ENCODE measurements at places on chromosomes 6 and 20.

GRCh38 chr20:59015812-59016711 lies 3.2 kb upstream of the TUBB1 start:
- no peak for DNase-seq

DNA sequence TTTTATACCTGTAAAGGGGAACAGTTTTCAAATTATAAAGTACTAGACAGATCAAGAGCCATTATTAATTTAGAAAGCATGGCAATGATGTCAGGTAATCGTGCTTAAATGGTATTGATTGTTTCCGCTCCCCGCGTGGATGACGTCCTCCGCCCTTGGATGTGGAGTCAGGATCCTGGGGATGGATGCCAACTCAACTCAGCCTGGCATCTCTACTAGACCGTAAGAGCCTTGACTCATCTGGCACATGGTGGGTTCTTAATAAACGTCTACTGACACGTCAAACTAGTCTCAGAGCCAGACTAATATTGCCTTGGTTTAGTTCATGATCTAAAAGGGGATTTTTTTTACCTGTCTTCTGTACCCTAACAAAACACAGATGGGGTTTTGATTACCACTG lies 80.2 kb downstream of the LRFN2 start:
- DNase-seq: no peak

GRCh38 chr6:7115543-7116231 lies 7.9 kb downstream of the RREB1 start:
- no peak for DNase-seq

GRCh38 chr6:166997768-166998255 lies 1.4 kb upstream of the CEP43 start:
- DNase-seq: no peak

DNA sequence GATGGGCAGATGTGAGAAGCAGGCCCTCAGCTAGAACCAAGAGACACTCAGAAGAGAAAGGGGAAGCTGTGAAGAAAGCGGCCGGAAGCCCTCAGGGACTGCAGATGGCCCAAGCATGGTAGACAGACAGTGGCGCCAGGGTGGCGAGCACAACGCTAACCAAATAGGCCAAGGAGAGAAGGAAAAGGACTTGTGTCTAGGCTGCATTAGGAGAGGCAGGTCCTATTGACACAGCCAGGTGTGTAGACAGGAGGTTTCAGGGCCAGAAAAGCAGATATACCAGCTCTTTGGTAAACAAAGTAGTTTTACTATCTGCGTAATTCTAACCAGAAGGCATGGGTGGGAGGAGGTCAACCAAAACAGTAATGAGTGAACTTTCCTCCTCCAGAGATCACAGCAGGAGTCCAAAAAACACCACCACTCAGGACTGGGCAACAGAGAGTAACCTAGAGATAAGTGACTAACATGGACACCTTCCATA lies 15.8 kb upstream of the MAP7 start:
- DNase-seq: no peak

DNA sequence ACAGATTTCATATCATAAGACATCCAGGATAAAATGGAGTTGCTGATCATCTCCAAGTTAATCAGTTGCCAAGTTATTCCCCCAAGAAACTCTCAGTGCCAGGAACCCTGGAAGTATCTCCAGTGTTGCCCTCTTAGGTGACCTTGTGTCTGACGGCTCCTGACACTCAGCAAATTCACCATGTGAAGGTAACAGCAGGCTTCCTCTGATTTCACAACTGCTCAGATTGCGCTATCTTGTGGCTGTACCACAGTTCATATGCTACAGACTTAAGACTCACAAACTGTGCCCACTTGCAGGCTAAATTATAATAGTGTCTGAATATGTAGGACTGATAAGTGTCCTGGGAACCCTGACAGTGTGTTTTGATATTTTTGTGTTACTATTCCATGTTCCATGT lies 186.6 kb upstream of the OPRM1 start:
- no peak for DNase-seq

DNA sequence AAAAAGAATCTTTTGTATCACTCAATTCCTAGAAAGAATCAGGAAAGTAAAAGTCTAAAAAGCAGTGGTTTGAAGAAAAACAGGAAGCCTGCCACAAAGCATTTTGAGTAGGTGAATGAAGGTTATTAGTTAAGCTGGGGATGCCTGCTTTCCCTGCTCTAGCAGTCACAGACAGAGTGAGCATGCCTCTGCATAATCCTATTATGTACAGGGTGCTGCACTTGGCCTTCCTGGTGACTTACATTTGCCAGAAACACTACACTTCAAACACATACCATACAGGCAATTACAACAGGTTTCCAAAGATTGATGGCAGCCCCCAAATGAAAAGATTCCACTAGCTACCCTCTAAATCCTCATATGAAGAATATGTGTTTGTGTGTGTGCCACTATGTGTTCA lies 130.8 kb downstream of the TPBG start:
- no peak for DNase-seq

- no peak for DNase-seq
Observed at GRCh38 chr6:139722530-139722929, 348.1 kb upstream of the CITED2 start.

- DNase-seq: no peak
Observed at GRCh38 chr6:44679438-44680201, 292.1 kb downstream of the CDC5L start.

- no peak for DNase-seq
Observed at GRCh38 chr6:94227741-94228140, 808.4 kb upstream of the EPHA7 start.

DNA sequence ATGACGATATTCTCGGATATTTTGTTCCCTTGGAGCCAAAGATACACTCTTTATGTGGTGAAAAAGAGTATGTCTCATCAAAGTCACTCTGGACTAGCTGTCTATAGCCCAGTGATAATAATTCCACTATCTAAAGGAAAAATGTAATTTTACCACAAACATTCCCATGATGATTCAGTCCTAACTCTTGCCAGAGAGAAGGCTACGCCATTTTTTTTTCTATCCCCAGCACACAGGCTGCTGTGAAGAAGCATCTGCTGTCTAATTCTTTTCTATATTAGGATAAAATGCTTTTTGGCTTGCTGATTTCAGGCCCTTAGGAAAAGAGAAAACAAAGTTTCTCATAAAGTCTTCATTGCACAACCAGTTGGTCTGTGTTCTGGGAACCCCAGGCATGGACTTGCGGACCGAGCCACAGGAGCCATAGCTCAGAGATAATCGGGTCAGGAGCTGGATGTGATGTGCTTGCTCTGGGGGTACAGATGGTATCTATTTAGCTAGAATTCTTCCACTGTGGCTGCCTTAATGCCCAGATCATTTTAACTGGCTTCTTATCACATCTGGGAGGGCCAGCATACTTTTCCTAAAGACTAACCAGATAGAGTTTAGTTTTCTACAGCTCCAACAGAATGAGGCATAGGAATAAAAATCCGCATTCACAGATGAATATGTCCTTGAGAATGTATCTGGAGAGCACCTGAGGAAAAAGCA lies 683.7 kb upstream of the ID4 start:
- DNase-seq: no peak

DNA sequence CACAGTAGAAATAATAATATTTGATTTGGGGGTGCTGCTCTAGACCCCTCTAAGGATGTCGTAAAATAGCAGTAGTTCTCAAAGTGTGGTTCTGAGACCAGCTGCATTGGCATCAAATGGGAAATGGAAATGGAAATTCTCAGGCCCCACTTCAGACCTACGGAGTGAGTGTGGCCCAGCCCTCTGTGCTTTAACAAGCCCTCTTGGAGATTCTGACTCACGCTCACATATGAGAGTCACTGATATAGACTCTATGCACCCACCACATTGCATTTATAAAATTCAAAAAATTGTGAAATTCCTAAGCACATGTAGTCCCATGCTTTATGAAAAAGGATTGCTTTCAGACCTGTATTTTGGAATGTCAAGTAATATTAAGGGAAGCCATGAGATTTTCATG lies 14.2 kb upstream of the PPP1R16B start:
- DNase-seq: no peak

DNA sequence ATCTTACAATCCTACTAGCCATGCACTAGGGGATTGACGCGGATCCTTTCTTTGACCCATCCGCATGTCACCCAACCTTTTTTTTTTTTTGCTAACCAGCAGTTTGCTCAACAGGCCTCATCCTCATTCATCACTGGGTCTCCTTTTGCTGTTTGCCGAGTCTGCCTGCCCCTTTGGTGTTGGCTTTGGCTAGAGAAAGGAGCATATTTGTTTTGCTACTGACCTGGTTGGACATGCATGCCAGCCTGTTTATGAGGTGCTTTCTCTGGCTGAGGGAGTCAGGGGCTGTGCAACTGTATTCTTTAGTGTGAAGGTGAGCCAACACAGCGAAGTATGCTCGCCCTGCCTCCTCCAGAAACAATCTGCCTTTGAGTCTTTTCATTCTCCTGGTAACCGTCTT lies 40.2 kb downstream of the E2F3 start:
- no peak for DNase-seq

DNA sequence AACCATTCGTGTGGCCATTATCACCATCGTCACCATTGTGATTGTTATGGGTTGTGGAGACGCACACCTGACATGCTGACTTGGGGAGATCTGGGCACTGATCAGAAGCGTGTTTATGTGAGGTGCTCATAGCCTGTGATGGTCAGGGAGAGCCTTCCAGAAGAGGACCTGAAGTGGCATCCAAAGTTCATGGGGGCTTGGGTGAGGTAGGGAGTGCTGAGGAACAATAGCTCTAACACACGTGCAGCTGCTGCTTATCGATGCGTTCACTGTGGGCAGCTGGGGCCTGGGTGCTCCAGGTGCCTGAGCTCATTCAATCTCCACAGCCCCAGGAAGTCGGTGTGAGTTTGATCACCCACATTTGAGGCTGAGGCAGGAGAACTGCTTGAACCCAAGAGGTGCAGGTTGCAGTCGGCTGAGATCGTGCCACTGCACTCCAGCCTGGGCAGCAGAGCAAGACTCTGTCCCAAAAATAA lies 227.3 kb downstream of the PREX1 start:
- no peak for DNase-seq

DNA sequence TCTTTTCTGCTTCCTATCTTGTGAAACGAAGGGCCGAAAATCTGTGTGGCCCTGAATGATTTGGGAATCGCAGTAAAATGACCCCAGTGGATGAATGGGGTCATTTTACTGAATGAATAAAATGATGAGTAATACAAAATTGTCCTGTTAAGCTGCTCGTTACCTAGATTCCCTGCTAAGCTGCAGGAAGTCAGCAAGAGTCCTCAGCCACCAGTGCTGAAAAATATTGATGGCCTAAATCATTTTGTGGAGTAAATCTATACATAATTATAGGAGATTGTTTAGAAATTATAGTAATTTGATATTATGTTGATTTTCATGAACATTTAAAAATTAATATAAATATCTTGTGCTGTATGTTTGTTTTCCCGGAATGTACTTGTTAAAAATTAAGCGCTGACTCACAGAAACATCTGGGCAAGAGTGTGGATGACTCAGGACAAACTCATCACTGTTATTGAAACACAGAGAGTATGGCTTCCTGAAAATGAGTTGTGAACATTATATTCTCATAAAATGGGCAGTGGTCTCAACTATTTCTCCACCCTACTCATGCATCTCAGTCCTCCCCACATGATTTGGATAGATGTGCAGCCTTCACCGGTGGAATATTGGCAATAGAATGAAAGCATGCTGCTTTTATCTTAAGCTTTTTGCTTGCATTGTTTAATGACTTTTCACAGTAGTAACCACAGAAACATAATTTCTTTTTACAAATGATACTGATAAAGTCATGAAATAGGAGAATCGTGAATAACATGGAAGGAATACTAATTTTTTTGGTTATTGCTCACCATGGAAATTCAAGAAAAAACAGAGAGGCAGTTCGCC lies 36.2 kb upstream of the RGS17 start:
- DNase-seq: no peak

- DNase-seq: no peak
Observed at GRCh38 chr20:52280407-52280806, 88.8 kb upstream of the ZFP64 start.

- no peak for DNase-seq
Observed at GRCh38 chr6:44131892-44132291, 4.5 kb downstream of the TMEM63B start.

GRCh38 chr20:63292904-63293303 lies at the start of gene COL20A1:
Gene COL20A1, plus strand, starts transcription at chr20:63293186. Its CDS starts 1,922 bp downstream, at chr20:63295108.
- DNase-seq: no peak

DNA sequence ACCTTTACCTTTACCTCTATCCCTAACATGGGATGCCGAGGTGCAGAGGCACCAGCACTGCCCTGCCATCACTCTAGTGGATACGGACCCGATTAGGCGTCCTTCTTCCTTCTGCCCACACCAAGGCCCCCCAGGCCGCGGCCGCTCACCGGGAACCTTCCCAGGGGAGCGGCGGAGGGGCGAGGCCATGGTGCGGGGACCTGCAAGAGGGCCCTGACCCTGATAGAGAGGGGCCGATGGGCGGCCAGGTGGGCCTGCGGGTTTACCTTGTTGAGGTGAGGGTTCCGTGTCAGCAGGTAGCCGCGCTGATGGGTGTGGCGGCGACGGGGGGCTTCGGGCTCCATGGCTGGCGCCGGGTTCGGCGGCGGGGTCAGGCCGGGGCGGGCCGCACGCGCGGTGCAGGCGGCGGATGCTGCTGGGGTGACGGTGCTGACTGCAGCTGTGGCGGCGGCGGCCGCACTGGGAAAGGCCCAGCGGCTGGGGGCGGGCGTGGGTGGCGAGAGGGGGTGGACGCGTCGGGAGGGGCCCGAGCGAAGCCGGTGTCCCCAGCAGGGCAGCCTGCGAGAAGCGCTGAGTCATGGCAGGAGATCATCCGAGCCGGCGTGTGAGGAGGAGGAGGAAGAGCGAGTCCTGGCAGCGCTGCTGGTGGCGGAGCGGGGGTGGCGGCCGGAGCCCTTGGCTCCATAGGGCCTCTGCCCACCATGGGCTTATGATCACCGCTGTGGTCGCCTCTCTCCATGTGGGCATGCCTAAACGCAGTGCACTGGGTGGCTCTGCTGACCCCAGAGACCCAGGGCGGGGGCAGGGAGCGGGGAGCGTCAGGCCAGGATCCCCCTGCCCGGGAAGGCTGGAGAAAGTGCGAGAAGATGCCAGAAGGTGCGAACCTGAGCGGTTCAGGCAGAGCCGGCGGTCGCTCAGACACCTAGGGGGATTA lies at the start of gene ME1:
Gene ME1 (minus strand): TSS at position 441 of the 934 bp plus-strand sequence. CDS start 97 bp downstream, at position 344.
- DNase-seq: no peak

DNA sequence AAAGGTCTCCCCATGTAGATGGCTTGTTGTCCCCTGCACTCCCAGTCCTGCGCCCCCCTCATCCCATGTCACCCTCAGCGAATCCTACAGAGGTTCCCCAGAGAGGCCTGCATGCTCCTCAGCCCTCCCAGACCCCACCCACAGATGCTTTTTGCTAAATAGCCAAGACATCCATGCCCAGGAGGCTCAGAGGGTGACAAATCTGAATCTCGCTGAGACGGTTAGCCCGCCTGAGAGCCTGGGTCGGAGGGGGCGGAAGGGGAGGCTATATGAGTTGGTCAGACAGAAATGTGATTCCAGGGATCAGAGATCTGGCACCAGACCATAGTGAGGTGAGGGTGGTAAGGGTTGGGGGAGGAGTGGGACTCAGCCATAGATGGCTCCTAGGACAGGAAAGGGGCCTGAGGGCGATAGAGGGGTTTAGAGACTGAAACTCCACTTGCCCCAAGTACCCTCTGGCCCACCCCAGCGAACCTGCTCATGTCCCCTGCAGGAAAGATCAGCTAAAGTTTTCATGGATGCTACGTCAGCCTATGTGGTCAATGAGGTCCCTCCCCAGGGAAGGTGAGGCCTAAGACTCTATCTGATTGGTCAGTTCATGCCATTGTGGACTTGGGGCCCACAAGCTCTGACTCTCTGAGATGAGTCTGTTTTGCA lies 33.2 kb downstream of the TFEB start:
- no peak for DNase-seq

GRCh38 chr6:103036846-103037245 lies 1643.3 kb downstream of the GRIK2 start:
- DNase-seq: no peak

GRCh38 chr6:113587078-113587699 lies 270.0 kb upstream of the MARCKS start:
- DNase-seq: no peak
